Right lung (tissue), 10 donors: ENCODE measurements at places on chromosomes 6 and 20. TPM values are rescaled to one million over a fixed set of nuclear protein-coding genes. Genes with fewer than 3 reads are reported as not detected.

GRCh38 chr6:11989386-11989785, 22.7 kb upstream of the HIVEP1 start:
- no peak for DNase-seq

DNA sequence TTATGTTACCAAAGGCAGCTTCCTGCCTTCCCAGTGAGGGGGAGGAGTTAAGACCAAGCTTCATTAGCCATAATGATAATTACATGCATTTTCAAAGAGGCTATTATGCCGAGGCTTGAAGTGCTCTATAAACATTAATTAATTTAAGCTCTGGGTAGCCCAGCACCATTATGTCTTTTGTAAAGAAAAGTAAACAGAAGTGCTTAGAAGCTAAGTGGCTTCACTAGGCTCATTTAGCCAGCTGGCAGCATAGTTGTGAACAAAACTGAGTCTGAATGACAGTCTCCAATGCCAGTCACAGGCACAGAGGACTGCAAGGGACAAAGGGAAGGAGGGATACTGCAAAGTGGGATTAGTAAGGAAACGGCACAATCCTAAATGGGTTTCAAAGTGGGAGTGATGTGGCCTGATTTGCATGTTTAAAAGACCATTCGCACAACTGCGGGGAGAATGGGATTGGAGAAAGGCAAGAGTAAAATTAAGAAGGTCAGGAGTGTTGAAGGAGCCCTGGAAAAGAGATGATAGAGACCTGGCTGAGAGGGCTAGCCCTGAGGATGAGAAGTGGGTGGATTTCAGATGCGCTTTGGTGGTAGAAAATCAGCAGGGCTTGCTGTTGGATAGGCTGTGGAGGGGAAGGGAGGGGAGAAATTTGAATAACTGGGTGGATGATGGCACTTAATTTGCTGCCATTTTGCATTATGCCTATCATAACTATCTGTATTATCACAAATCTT, 20.1 kb upstream of the ISM1 start:
- no peak for DNase-seq

Gene BPIFA1
- not detected for polyA plus RNA-seq

DNA sequence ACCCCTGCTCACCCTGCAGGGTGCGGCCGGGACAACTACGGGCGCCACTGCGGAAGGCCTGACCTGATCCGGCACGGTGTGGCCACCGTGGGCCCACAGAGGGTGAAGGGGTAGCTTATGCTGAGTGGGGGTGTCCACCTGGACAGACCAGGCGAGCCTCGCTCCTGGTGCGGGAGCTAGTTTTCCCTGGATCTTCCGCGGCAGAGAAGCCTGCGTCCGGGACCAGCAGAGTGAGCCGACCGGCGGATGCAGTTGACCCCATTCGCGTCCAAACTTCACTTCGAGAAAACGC, 38.2 kb downstream of the NCR2 start:
- no peak for DNase-seq

DNA sequence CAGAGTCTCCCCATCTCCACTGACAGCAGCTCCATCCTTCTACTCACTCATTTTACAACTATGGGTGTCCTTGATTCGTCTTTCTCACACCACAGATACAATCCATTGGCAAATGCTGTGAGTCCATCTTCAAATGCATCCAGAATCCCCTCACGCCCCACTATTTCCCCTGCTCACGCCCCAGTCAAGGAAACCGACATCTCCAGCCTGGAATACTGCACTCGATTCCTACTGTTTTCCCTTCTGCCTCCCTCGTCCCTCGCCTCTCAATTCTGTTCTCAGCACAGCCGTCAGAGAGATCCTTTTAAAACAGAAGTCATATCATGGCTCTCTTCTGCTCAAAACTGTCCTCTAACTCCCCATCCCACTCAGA, 4.7 kb downstream of the HLA-B start:
- no peak for DNase-seq

- no peak for DNase-seq
These were observed 235.7 kb upstream of the TSHZ2 start for GRCh38 chr20:52736507-52736906.

GRCh38 chr20:47761482-47762047, 23.7 kb downstream of the SULF2 start:
- no peak for DNase-seq

Gene OOEP
- 0.26 TPM for polyA plus RNA-seq

Gene IFT52
- polyA plus RNA-seq: 76.9 TPM

DNA sequence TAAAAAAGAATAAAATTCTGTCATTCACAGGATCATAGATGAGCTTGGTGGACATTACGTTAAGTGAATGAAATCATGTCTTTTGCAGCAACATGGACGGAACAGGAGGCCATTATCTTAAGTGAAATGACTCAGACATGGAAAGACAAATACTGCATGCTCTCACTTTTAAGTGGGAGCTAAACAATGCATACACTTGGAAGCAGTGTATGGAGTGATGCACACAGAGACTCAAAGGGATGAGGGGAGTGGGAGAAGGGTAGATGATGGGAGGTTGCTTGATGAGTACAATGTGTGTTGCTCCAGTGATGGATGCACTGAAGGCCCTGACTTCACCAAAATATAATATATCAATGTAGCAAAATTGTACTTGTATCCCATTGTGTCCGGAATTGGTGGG, 293.4 kb downstream of the CD109 start:
- no peak for DNase-seq

- DNase-seq: peak; percentile 37
These were observed 46.0 kb downstream of the GTF2H5 start for GRCh38 chr6:158213925-158214674.

GRCh38 chr20:9363673-9364072, 150.7 kb upstream of the LAMP5 start:
- no peak for DNase-seq

DNA sequence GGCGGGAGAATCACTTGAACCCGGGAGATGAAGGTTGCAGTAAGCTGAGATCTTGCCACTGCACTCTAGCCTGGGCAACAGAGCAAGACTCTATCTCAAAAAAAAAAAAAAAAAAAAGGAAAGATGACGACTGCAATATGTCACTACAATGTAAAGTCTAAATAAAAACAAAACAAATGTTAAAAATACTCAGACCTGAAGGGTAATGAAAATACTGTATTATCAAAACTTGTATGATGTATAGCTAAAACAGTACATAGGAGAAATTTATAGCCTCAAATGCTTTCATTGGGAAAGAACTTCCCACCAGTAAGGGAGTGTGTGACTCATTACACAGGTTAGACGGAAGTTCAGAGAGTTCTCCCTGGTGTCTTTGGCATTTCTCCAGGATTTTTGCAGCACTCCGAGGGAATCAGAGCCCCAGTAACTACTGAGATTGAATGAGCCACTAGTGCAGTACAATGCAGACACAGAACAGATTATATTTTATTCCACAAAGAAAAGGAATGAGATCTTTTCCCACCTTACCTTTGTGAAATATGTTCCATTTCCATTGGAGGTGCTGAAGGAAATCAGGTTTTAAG, 12.5 kb upstream of the RALGAPB start:
- peak; percentile 34 for DNase-seq

GRCh38 chr6:158688860-158689259, 39.0 kb downstream of the SYTL3 start:
- DNase-seq: no peak

- DNase-seq: no peak
These were observed 26.6 kb downstream of the FRMD1 start for GRCh38 chr6:168052291-168052891.

DNA sequence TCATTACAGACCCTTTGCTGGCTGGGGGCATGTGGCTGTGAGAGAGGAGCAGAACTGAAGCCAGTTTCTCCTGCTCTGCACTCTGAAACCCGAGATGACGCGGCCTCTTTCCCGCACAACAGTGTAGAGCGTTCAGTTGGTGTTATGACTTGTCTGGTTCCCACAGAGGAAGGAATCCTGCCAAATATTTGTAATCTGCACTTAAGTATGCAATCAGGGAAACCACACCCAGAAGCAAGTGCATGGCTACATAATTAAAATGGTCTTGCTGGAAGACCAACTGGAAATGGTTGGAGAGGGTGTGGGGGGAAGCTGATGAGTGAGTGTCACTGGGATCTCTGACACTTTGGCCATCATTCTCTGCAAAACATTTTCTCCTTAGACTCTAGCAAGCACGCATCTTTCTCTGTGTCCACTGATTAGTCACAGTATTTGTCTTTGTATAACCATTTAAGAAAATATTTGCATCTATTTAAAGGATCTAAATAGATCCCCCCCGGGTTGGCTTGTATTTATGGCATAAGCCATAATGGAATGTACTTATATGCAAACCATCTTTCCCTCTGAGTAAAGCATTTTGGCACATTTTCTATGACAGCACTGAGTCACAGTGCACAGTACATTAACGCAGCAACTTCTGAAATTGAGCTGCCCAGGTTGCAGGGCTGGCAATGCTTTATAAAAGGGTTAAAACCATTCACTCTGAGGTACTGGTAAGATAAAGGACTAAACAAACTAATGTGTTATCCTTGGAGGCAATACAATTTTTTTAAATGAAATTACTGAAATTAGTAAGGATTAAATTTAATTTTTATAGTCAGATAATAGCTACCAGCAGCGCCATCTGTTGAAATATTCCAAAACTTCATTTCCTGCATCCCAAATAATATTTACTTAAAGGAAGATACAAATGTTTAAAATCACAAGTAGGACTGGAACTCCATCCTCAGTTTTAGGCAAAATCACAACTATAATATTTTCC, 76.7 kb downstream of the FOXC1 start:
- DNase-seq: peak; percentile 27

- DNase-seq: no peak
These were observed 5.7 kb downstream of the MAFB start for GRCh38 chr20:40683221-40683893.

Gene EPB41L1
- polyA plus RNA-seq: 39.0 TPM

Gene KIF25
- polyA plus RNA-seq: 13.3 TPM

GRCh38 chr20:43667341-43668132, 623 bp downstream of the MYBL2 start:
- DNase-seq: no peak
